ENCODE measurements at places on chromosomes 7 and 10. TPM values are rescaled to one million over a fixed set of nuclear protein-coding genes. Genes with fewer than 3 reads are reported as not detected.

- DNase-seq = no peak
Measured at GRCh38 chr7:140517546-140518369, 38.5 kb upstream of the MKRN1 start.

DNA sequence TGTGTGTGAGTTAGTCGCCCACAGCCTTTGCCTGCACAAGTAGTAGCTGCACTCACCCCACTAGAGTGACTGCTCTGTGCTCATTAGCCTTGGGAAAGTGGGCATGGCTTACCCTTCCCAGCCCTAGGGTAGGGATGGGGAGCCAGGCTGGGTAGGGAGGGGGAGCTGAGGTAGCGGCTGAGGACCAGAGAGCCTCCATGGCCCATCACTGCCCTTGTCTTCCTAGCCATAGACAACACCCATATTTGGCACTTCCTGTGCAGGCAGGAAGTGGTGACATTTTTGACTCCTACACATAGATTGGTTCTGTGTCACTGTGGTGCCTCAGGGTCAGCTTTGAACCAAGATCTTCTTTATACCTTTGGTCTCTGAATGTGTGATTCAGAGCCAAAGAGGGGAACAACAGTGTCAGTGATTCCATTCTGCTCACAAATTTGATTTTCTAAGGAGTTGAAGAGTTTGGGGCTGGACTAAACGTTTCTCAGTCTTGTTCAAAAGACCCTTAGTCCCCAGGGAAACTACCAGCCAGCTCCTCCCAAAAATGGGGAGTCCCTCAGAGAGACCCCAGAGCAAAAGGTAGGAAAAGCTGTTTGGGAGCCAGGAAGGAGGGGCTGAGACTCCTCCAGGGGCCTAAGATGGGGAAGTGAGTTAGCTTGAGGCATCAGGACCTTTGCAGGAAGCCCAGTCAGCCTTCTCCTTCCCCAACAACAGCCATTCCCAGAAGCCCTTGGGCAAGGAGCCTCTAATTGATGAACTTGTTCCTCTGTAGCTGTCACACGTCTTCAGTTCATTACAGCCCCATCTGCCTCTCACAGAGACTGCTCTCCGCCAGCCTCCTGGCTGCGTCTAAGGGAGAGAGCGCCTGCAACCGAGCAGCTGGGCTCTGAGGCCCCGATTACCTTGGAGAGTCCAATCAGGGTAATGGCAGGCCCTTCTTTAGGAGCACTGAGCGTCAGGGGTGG is 135.0 kb downstream of the CDH23 start:
- no peak for DNase-seq

DNA sequence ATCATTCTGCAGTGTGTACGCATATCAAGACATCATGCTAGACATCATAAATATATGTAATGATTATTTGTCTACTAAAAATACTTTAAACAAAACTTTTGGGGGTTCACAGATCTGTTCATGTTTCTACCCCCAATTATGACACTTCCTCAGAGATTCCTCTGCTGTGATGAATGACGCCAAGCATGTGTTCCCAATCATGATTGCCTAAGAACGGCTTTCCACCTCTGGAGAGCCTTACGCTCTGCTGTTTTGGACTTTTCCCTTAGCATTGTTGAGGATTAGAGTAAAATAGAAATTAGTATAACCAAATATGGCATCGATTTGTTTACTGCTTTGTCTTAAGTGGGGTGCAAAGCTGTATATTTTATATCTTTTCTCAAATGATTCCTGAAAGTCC is 236.3 kb upstream of the IGFBP3 start:
- DNase-seq = no peak

GRCh38 chr7:1555813-1556543 is at the start of gene TMEM184A:
TMEM184A (minus strand) TSS chr7:1556205; CDS start chr7:1555484, 721 bp downstream.
- DNase-seq = no peak

DNA sequence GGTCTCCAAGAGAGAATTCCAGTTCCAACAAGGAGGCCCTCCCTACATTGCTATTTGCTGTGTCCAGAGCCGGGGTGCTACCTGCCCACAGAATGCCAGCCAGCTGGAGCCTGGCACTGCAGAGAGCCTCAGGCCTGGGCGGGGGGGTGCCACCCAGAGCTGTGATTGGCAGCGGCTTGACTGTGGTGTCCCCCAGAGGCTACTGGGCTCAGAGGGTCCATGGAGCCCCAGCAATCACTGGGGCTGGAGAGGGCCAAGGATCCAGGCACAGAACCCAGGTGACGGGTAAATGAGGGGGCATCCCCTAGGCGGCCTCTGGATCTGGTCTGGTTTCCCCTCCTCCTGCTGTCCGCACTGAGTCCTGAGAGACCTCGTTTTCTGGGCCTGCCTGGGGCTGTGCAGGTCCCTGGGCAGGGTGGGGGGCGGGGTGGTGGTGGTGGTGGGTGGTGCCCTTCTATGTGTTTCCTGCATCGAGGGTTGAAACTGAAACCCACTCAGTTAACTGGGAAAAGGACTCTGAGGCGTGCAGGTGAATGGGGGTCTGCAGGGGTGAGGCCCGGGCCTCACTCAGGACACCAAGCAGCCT is 12.6 kb downstream of the DPYSL4 start:
- no peak for DNase-seq

- DNase-seq = no peak
Measured at GRCh38 chr10:128064970-128065580, 61.1 kb downstream of the MKI67 start.

DNA sequence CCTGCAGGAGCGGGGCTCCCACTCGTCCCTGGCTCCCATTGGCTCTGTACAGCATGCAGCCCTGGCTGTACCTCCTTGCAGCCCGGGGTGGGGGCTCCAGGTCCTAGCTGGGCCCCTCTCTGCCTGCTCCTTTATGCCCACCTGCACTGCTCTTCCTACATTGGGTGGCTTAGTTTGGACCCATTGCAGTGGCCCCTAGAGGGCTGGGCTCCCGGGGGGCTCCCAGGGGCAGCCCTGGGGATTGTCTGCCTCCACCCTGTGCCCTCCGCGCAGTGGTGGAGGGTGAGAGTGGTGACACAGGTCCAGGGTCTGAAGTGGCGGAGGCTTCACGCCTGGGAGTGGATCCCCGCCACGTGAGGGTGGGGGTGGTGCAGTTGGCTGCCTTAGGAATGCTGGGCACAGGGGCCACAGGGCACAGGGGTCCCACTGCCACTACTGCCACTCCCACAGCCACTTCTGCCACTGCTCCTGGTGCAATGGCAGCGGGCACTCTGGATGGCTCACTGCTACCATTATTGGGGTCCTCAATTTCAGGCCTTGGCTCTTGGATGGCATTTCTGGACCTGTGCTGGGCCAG is 177.1 kb downstream of the ARL4A start:
- no peak for DNase-seq

- DNase-seq = no peak
Measured at GRCh38 chr7:106074257-106074656, 37.9 kb downstream of the SYPL1 start.

GRCh38 chr7:80521809-80522208 is 9.9 kb upstream of the GNAT3 start:
- DNase-seq = no peak

- DNase-seq = peak; percentile 31
Measured at GRCh38 chr7:103075337-103075918, 488 bp downstream of the ARMC10 start.

- DNase-seq = no peak
Measured at GRCh38 chr7:50923476-50923875, 140.8 kb upstream of the GRB10 start.

DNA sequence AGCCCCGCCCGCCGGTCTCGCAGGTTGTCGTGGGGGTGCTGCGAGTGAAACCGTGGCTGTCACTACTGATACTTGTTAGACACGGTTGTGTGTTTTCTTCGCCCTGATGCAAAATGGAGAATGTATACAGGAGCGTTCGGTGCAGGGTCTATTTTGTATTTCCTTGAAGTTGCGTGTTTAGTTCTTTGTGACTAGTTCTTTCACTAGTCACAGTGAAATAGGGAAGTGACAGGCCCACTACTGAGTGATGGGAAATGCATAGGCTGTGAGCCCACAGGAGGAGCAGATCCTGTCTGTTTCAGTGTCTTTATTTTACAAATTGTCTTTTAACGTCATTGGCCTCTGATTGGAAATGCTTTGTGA is 675 bp downstream of the ABRAXAS2 start:
- DNase-seq = peak; percentile 0

DNA sequence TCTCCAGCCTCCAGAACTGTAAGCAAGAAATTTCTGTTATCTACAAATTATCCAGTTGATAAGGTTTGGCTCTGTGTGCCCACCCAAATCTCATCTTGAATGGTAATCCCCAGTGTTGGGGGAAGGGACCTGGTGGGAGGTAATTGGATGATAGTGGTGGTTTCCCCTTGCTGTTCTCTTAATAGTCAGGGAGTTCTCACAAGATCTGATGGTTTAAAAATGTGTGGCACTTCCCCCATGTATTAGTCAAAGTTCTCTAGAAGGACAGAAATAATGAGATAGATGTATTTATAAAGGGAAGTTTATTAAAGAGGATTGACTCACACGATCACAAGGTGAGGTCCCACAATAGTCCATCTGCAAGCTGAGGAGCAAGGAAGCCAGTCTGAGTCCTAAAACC is 56.2 kb upstream of the APBB1IP start:
- no peak for DNase-seq

DNA sequence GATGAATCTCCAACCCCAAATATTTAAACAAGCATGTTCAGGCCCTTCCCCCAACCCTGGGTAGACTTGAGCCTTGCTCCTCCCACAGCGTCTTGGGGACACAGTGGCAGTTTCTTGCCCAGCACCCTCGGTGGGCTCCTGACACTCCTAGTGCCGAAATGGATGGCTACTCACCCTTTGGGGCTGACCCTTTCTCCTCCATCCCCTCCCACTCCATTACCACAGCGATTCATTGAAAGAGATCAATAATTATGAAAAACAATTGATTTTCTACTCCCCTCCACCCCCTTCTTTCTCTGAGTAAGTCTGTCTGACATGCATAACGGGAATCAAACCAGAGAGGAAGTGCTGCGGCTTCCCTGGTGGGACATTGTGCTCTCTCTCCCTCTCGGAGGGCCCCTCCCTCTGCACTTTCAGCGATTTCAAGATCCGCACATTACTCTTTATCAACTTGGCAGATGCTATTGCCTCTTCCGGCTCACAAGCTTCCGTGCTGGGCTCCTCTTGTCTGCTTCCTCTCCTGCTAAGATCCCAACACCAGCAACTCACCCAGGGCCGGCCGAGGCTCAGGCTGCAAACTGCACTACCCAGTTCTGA is 79.0 kb upstream of the PLXNA4 start:
- DNase-seq = no peak

DNA sequence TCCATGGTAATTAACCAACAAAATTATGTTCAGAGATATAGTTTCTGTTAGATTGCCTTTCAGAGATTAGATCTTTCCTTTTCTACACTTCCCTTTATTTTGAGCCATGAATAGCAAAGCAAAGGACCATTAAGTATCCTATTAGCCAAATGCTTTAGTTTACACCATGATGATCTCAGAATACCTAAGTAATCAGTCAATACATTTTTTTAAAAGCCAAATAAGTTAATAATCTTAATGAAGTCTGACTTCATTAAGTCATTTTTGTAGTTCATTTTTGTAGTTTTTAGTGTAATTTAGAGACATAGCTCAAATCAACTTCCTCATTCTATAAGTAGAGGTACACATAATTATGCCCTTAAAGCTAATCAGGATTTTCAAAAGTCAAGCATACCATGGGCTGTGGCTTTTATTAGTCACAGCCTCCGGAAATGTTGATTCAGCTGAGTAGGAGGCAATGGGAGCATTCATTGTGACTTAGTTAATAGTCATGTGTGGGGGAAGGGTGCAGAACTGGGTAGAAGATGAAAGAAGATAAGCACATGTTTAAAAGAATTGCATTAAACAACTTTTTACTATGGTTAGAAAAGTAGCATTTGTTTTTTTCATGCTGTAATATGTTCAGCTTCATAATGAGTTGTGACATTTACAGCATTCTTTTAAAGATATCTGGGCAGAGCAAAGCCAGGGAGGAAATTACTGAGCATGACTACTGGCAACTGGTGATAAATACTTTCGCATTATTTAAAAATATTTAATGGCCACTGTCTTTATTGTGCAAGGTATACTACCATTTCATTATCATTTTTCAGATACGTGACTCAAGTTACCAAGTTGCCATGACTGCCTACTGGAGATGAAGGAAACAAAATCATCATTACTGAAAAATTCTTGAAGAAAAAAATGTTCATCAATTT is 57.3 kb upstream of the CCDC71L start:
- peak; percentile 92 for DNase-seq

The FAM24B gene
- total RNA-seq = 6.9 TPM

The EBLN1 gene
- total RNA-seq = not detected

The ANLN gene
- total RNA-seq = 168 TPM

The TLL2 gene
- 0.60 TPM for total RNA-seq

The EXOC4 gene
- 31.7 TPM for total RNA-seq

The EPO gene
- 0.41 TPM for total RNA-seq

The SLC29A4 gene
- 0.46 TPM for total RNA-seq

The OPN1SW gene
- not detected for total RNA-seq

The GIMAP1 gene
- not detected for total RNA-seq

The CPED1 gene
- total RNA-seq = 3.6 TPM

The LRRC27 gene
- 4.4 TPM for total RNA-seq

Measured in foreskin keratinocyte (primary cell).